ENCODE measurements at places on chromosomes 12 and 14. TPM values are rescaled to one million over a fixed set of nuclear protein-coding genes. Genes with fewer than 3 reads are reported as not detected.

DNA sequence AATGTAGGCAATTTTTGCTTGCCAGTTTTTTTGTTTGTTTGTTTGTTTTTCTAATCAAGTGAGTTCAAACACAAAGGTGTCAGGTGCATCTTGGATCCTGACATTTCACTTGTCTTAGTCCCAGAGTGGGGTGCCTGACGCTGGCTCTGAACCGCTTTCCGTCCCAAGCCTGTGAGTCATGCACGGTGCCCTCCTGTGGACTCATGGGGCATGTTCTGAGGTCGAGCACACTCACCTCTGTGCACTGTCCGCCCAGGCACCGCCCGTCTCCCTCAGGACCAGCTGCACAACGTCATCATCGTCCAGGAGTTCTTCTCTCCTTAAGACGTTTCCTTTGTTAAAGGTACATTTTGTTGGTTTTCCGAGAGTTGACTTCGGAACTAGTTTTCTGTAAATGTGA lies 98.2 kb downstream of the GLT1D1 start:
- no peak for DNase-seq

DNA sequence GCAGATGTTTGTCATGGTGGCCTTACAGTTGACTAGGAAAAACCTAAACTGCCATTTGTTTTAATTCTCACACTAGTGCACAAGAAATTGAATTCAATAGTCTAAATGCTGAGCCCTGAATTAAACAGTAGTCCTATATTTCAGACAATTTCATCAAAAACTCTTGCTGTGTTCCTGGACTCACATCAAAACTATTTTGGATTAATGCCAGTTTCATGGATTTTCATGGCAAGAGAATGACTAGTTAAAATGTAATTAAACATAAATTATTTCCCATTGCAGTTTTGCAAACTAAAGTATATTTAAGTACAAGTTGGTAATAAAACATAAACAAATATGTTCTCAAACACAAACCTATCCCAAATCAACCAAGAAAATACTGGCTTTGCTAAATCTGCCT lies 468.0 kb upstream of the PRICKLE1 start:
- DNase-seq = no peak

The SRRM4 gene
- not detected for total RNA-seq

DNA sequence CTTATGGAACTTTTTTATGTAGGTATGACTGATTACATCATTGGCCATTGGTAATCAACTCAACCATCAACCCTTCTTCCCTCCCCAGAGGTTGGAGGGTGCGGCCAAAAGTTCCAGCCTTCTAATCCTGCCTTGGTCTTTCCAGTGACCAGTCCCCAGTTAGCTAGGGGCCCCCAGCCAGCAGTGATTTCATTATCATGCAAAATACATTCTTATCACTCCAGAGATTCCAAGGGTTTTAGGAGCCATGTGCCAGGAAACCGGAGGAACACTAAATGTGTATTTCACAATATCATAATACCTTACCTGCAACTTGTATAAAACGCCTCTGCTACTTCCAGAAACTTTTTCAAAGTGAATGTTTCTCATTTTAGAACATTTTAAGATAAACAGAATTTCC lies 181.5 kb upstream of the PELI2 start:
- no peak for DNase-seq

GRCh38 chr14:50728836-50729235 lies 60.7 kb upstream of the SAV1 start:
- DNase-seq = no peak

Measured in transverse colon (tissue), 4 donors.